Esophagus squamous epithelium (tissue), 5 donors: ENCODE measurements at places on chromosomes 7 and 10. TPM values are rescaled to one million over a fixed set of nuclear protein-coding genes. Genes with fewer than 3 reads are reported as not detected.

Gene CLEC5A
- total RNA-seq = 0.47 TPM

Gene NKX6-2
- total RNA-seq = not detected

DNA sequence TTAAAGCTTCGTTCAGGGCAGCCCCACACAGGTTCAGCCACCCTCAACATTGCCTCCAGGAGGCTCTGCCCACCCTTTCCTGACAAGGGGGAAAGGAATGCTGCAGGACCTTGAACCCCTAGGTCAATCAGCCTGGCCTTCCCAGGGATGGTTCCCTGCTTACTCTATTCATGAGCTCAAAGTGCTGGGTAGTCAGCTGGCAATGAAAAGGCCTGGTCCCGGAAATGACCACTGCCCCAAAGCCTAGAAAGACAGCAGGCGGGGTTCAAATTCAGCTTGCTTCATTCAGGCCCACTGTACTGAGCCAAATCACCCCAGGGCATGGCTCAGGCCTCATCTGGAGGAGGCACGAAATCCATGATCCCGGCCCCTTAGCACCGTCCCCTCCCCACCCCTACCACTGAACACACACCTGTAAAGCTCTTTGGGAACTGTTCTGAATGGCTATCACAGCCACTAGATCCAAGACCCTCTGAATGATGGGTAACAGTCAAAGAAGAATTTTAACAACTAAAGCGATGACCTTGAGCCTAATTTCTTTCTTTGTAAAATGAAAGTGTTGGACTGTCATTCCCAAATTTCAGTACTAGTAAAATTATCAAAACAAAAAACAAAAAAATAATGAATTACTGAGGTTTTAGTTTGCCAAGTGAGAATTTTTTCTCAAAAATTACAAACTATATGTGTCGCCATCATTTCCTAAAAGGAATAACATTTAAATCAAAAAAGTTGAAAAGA is 1.0 kb downstream of the URGCP start:
- DNase-seq = no peak

DNA sequence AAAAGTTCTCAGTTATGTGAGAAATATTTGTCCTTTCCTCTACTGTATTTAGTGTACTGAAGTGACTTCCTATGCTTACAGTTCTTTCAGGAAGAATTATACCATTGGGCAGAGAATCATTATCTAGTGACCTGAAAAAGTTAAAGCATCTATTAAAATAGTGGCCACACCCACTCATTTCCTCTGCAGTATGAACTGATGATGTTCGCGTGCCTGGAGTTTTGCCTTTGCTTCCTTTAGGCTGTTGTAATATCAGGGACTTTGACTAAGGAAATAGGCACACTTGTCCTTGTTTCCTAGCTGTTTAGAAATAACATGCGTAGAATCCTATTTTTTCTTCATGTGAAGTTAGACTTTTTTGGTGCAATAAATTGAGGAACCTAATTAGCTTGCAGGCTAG is 100.7 kb downstream of the ZMYND11 start:
- DNase-seq = no peak

DNA sequence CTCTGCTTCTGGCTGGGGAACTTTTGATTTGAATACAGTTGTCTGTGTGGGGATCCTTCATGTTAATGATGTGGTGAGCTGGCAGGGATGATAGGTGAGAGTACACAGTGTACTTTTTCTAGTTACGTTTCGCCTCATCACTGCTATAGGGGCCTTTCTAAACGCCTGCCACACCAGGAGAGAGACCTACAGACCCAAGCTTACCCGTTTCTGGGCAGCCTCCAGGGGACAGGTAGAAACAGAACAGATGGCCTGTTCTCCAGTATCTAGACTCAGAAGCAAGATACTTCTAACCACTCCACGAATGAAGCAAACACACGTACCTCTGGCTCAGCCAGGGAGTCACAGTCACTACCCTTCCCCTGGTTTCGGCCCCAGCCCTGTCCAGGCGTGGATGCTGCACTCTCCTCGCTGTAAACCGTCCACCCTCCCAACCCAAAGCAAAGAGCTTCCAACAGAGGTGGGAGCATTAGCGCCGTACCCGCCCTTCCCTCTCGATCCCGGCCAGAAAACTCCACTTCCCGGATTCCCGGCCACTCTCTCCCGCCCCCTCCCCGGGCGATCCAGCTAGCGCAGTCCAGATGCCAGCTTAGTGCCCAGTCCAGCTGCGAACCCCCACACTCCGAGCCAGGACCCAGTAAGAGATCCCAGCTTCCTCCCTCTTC is 1.2 kb downstream of the CCDC6 start:
- no peak for DNase-seq
